KG1 (cell line): ENCODE measurements at places on chromosomes 1 and 21.

DNA sequence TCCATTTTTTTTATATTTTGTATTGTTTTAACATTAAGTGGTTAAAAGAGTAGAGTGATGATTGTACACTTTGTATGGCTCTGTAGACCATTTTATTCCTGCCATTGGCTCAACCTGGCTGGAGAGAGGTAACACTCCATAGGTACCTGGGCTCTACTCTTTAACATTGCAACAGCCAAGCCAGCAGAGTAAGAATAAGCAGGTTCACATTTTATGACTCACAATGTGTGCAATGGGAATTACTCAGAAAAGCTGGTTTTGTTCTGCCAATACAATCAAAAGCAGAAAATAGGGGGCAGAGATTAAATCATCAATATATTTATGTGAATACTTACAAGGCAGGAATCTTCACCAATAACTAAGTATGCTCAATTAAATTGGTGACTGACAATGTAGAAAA, 1324.0 kb downstream of the AMY1C start:
- DNase-seq = no peak

GRCh38 chr1:43058056-43058455, 99.4 kb upstream of the SLC2A1 start:
- no peak for DNase-seq

GRCh38 chr21:17903029-17903806, 84.1 kb upstream of the C21orf91 start:
- DNase-seq = peak; percentile 4

GRCh38 chr1:181504399-181504842, 21.1 kb downstream of the CACNA1E start:
- peak; percentile 15 for DNase-seq

GRCh38 chr1:166379447-166379846, 212.6 kb upstream of the FAM78B start:
- no peak for DNase-seq

GRCh38 chr21:45461369-45461750, 56.4 kb downstream of the COL18A1 start:
- no peak for DNase-seq

DNA sequence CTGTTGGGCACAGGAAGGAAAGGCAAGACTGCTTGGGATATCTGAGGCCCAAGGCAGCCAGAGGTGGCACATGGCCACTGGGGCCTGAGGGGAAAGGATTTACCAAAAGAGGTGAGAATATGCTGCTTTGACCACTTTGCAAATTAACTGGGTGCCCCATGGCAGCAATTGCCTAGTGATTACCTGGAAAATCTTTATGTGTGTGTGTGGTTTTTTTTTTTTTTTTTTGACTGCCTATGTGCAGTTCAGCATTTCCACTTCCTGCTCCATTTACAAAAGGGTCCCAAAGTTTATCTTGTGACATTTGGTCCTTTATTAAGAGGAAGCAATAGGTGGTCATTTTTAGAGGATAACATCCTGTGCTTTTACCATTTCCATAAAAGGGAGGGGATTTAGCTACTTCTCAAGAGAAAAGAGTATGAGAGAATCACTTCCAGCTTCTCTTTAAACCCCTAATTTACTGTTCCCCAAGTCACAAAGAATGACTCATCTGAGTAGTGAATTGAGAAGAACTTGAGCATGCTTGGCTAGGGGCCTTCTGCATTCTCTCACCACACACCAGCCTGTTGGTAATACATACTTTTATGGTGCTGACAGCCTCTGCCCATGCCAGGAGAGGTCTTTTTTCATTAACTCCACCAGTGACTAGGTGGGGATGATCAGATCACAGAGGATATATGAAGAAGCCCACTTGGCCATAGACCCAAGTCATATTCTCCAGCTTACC, 52.1 kb downstream of the SYDE2 start:
- no peak for DNase-seq

- DNase-seq = no peak
Measured at GRCh38 chr1:67441739-67442281, 11.6 kb upstream of the SERBP1 start.

- no peak for DNase-seq
Measured at GRCh38 chr1:198220428-198220827, 63.6 kb downstream of the NEK7 start.

DNA sequence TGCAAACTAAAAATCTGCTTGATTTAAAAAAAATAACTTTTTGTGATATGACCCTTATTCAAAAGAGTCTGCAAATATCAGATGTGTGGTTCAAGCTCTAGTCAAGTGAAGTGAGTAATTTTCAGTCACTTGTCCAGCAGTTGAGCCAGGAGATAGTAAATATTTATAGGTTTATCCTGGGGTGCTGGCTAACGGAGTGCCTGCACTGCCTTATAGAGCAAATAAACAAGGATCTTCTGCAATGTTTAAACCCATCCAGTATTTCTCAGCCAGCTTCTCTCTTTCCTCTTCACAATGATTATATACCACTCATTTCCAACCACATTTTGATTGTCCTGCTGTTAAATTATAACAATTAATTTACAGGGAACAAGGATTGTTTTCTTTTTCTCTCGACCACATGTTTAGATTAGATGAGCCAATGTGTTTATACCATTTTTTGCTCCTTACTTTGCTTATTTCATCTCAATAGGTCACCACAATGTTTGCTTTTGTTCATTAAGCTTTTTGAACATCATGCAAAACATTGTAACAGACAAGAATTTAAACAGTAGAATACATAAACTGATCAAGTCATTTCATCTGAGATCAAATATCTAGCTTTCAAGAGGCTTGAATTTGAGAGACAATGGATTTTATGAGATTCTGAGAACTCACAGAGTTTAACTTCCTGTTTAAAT, 60.3 kb upstream of the GREM2 start:
- no peak for DNase-seq

GRCh38 chr1:114002492-114003239, 23.4 kb downstream of the OLFML3 start:
- DNase-seq = no peak

DNA sequence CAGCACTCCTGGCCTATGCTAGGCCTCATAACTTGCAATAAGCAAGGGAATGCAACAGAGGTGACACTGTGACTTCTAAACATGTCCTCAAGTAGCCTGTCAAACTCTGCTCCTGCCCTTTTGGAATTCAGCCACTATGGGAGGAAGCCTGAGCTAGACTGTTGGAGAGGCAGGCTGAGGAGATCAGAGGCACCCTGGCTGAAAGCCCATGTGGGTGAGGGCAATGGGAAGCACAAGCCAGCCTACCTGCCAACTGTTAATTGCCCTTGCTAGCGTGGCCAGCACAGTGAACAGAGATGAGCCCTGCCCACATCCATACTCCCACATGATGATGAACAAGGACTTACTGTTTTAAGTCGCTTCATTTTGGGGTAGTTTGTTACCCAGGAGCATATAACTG, 17.7 kb downstream of the GNB1 start:
- no peak for DNase-seq

GRCh38 chr1:59199719-59200376, 97.0 kb upstream of the FGGY start:
- DNase-seq = no peak

GRCh38 chr1:228211531-228212414, 3.9 kb downstream of the OBSCN start:
- no peak for DNase-seq

DNA sequence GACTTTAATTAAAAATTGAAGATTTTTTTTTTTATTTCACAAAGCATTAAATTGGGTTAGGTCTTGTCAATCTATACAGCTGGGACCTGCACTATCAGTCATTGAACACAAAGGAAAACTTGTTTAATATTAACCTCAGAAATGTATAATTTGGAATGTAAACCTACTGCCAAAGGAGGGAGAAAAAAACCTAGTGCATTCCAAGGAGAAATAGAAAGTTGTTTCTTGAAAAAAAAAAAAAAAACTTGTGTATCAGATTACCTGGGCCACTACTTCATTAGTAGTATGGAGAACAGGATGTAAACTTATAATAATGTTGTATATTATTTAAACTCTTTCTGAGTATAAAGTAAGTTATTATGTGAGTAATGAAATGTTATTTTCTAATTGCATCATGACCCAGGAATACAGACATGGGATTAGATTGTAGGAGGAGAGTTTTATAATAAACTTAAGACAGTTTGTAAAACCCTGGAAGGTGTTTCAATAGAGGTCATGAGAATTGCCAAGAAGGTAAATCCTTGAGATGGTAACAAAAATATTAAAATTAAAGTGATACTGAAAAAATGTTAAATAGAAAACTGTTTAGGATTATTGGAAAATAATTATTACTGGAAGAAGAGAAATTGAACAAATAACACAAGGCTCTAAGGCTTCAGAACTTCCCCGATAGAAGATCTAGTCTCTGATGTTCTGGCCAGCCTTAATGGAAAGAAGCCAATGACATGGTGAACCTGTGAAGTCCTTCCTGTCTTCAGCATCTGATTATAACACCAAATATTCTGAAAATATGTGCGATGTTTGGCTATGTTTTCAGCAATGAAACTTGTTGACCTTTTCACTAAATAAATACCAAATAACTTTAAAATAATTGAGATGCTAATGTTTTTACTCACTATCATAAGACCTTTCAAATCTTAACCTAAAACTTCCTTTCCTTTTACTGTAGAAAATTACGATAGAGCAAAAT, 412.8 kb upstream of the LYPLAL1 start:
- no peak for DNase-seq

- DNase-seq = no peak
Measured at GRCh38 chr21:34807146-34807880, 138.5 kb downstream of the CLIC6 start.

DNA sequence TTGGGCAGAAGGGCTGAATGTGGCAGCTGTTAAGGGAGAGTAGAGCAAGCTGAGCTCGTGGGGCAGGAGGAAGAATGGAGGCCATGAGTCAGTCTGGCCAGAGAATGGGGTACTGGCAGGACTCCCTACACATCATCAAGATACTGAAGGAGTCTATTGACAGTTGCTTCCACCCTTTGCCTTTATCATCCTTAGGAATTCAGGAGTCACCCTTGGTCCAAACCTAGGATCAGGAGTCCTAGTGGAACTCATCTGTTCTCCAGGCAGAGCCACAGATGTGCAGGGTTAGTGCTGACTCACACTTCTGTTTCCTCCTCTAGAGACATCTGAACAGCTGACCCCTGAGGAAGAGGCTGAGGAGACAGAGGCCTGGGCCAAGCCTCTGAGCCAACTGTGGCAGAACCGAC, 18.7 kb upstream of the ST3GAL3 start:
- DNase-seq = no peak

DNA sequence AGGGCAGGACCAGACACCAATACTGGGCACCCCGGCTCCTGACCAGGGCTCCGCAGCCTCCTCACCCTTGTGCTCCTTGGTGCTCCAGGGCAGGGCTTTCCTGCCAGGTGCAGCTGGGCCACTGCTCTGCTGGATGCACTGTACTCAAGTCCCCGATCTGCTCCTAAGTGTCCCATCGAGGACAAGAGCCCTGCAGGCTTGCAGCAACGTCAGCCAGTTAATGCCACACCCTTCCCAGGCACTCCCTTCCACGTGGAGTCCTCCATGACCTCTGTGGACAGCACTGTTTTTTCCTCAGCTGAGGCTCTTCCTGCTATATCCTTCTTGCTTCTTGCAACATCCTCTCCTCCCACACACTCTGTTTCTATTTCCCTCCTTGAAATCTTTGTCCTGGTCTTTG, 94.0 kb upstream of the NGF start:
- DNase-seq = no peak

GRCh38 chr1:57013522-57013921, 47.7 kb upstream of the C8B start:
- DNase-seq = no peak
